ENCODE measurements at places on chromosomes 3 and 15.

- DNase-seq: no peak
These were observed 13.8 kb upstream of the THRB start for GRCh38 chr3:24508423-24508839.

- DNase-seq: no peak
These were observed 83.9 kb upstream of the MYO5C start for GRCh38 chr15:52379395-52380106.

GRCh38 chr3:155863072-155863784 is 7.2 kb upstream of the GMPS start:
- no peak for DNase-seq

DNA sequence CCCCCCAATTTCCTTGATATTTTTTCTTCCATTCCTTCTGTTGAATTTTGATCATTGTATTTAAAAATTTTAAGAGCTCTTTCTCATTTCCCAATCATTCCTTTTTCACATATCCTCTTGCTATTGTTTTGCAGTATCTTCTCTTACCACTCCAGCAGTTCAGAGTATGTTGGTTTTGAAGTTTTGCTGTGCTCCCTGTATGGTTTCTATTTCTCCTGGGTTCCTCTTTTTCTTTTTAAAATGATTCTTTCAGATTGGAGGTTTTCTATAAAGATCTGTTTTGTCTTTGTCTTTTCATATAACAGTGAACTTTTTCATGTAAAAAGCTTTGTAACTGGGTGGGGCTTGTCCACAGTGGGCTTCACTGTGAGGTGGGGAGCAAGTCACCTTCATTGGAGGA is 12.8 kb downstream of the USP3 start:
- no peak for DNase-seq

- no peak for DNase-seq
These were observed 66.5 kb upstream of the BCL6 start for GRCh38 chr3:187811585-187812250.

- DNase-seq: no peak
These were observed 77.7 kb upstream of the FAM174B start for GRCh38 chr15:92733090-92733933.

DNA sequence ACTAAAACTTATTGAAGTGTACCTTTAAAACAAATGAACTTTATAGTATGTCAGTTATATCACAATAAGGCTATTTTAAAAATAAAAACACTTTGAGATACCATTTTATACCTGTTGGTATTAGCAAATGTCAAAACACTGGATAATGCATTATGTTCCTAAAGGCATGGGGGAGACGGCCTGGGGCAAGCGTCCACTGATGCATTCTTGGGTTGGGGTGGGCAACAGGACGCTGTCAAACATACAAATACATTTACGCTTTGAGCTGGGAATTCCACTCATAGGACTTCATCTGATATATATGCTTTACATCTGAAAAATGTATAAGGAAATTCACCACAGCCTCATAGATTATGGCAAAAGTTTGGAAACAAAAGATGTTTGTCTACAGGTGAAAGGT is 7.6 kb upstream of the GATA2 start:
- DNase-seq: no peak

- no peak for DNase-seq
These were observed 672.2 kb downstream of the DIPK2A start for GRCh38 chr3:144643771-144644198.

GRCh38 chr3:139328356-139328755 is 15.5 kb upstream of the MRPS22 start:
- no peak for DNase-seq

- no peak for DNase-seq
These were observed 283.4 kb upstream of the ATP11B start for GRCh38 chr3:182509844-182510460.

DNA sequence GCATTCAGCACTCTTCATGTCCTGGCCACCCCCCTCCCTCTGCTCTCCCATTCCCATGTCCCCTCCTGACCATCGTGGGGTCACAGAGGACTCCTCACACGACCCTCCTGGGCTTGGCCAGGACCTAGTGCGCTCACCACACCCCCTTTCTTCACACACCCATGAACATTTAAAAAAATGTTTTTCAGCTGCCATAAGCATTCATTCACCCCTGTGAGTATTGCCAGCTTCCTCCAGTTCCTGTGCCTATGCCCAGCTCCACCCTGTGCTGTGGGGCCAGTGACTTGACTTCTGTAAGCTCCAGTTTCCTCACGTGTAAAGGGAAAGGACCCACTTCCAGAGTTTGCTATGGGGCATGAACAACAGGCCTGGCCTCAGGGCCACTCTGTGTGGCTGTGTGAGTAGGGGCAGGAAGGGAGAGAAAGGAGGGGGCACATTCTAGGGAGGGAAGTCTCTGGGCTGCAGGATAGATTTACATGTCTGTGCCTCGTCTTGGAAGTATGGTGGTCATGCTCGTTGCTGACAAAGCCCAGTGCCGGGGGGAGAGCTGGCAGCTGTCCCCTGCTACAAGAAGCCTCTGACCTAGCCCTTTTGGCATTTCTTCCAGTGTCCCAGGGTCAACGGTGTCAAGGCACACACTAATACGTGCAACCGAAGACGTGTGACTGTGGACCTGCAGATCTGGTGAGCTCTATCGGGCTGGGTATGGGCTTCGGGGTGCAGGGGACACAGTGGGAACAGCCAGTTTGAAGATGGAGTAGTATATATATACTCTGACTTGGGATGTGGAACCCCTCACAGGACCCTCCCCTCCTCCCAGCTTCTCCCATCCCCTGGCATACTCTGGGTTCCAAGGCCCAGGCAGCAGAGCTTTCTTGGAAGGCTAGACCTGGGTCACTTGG is 22.8 kb downstream of the ESYT3 start:
- no peak for DNase-seq

- no peak for DNase-seq
These were observed 400.6 kb downstream of the ZBTB20 start for GRCh38 chr3:114746502-114746901.

GRCh38 chr15:89812011-89812846 is 2.4 kb downstream of the ANPEP start:
- no peak for DNase-seq

- no peak for DNase-seq
These were observed 37.1 kb upstream of the BOC start for GRCh38 chr3:113174304-113174703.

GRCh38 chr3:113275929-113276750 is 64.8 kb downstream of the BOC start:
- no peak for DNase-seq

GRCh38 chr3:193053046-193053435 is 135.4 kb upstream of the MB21D2 start:
- DNase-seq: no peak

DNA sequence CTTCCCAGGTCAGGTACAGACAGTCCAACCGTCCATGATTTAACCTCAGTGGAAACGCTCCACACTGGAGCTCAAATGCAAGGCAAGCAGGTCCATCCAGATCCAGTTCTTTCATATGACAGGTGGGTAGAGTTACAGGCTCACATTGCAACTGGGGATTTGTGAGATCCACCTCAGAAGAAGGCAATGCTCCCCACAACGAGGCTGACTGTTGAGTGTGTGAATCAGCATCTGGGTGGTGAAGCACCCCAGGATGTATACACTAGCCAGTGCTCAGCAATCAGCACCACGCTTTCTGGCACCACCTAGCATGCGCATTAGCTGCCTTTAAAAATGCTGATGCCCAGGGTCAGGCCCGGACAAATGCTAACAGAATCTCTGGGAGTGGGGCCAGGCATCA is 343.5 kb upstream of the ICE2 start:
- DNase-seq: no peak

GRCh38 chr15:69606921-69607500 is 154.4 kb downstream of the RPLP1 start:
- DNase-seq: no peak

- DNase-seq: no peak
These were observed 208.8 kb downstream of the STAG1 start for GRCh38 chr3:136543385-136543784.

DNA sequence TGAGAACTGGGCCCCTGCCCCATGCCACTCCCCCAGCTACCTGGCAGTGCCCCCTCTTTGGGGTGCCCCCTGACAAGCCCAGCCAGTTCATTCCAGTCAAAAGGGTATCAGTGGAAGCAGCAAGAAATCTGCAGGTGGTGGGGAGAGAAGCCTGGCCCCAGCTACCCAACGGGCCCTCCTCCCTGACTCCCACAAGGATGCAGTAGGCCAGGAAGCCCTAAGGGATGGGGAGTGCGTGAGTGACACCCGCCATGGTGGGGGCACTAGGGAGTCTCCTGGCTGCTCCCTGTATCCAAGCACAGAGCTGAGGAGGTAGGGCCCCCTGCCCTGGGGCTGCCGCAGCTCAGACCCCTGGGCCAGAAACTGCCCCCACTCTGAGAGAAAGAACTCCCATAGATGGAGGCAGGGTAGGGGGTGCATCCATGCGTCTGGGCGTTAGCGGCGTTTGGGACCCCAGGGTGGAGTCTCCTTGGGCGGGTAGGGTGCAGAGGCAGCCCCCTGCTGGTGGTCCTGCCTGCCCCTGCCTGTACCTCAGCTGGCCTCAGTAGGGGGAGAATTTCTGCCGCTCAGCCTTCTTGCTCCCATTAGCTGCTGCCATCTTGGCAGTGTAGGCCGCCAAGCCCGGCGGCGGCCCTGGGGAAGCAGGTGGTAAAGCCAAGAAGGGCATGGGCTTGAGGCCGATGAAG is 2.5 kb downstream of the GPR62 start:
- DNase-seq: no peak

DNA sequence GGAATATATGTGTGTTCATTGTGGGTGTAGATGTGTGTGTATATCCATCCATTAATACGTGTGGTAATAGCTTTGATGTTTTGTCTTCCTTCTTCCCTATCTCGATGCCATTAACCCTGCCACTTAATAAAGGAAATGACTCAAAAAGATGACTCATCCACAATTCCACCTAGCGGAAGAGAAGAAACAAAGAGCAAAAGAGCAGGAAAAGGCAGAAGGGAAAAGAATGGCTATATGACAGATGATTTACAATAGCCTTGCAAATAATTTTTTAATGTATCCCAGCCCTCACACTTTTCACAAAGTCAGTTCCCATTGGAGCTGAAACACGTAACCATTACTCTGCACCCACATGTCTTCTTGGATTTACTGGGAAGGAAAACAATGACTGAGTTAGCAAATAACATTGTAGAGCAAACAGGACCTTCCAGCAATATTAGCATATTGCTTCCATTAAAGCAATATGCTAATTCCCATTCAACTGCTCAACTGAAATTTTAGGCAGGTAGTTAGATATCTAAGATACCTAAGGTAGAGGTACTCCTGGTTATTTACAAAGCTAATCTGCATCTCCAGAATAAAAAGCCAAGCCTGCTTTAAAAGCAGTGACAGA is 197.2 kb downstream of the KCNAB1 start:
- no peak for DNase-seq

DNA sequence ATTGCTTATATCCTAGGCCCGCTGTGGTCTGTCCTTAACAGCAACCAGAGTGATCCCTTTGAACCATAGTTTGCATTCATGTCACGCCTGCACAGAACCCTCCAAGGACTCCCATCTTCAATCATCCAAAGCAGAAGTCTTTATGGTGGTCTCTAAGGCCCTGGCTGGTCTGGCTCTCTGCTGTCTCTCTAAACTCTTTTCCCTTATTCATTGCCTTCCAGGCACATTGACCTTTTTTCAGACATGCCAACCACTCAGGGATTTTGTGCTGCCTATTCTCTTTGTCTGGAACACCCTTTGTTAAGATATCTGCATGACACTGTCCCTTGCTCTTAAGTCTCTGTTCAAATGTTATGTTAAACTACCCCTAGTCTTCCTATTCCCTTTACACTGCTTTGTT is 21.9 kb upstream of the ZBTB47 start:
- no peak for DNase-seq

- peak; percentile 21 for DNase-seq
These were observed 33.0 kb upstream of the TEX264 start for GRCh38 chr3:51637941-51638471.

GRCh38 chr15:52121896-52122295 is 9.3 kb upstream of the BCL2L10 start:
- no peak for DNase-seq

- no peak for DNase-seq
These were observed 44.6 kb downstream of the RASGRP1 start for GRCh38 chr15:38520035-38520434.

DNA sequence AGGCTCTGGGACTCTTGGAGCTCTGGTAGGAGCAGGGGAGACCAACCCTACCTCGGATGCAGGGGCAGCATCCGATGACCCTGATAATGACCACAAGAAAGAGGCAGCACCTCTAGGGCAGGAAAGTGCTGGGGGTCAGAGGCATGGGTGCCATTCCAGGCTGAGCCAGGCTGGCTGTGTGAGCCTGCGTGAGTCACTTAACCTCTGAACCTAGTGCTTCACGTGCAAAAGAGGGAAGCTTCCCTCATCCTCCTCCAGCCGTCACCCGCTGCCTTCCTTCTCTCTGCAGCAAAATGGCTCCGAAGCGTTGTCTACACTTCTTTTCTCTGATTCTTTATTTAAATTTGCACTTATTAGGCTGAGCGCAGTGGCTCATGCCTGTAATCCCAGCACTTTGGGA is 35.5 kb downstream of the ZDHHC19 start:
- no peak for DNase-seq

DNA sequence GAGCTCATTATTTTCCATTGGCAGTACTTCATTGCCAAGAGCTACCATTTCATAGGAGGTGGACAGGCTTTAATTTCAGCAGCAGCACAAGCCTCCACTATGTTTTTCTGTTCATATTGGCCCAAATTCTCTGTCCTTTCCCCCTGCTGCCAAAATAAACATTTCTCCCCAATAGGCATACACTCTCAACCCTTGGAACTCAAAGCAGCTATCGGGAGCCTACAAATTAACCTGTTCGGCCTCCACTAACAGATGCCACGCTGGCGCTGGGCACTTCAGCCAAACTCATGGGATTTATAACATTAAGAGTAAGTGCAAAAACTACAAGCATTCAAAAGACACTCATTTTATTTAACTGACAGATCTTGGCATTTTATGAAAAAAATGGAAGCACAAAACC is 95.7 kb downstream of the NSUN3 start:
- no peak for DNase-seq
